ENCODE measurements at places on chromosomes 3 and 15.

DNA sequence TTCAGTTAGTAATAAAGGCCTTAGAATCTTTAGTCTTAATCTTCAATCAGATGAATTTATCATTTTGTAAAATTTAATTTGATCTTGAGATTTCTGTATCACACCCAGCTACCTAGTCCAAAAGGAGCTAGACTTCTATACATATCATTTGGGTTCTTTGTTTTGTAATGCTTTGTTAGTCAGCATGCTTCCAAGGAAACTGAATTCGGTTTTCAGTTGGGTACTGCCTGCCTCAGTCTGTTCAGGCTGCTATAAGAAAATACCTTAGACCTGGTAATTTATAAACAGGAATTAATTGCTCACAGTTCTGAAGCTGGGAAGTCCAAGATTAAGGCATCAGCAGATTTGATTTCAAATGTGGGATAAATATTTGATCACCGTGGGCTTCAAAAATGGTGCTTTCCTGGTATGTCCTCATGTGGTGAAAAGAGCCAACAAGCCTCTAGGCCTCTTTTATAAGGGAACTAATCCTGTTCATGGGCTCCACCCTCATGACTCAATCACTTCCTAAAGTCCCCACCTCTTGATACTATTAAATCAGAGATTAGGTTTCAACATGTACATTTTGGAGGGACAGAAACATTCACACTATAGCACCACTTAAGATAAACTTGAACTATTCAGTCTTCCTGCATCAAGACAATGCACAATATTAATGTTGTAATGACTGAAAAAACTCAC lies 800.7 kb downstream of the NAALADL2 start:
- no peak for DNase-seq

- DNase-seq = no peak
These were observed 106.3 kb upstream of the MME start for GRCh38 chr3:154973851-154974250.

- DNase-seq = no peak
These were observed 21.7 kb downstream of the DZIP1L start for GRCh38 chr3:138093721-138094120.

DNA sequence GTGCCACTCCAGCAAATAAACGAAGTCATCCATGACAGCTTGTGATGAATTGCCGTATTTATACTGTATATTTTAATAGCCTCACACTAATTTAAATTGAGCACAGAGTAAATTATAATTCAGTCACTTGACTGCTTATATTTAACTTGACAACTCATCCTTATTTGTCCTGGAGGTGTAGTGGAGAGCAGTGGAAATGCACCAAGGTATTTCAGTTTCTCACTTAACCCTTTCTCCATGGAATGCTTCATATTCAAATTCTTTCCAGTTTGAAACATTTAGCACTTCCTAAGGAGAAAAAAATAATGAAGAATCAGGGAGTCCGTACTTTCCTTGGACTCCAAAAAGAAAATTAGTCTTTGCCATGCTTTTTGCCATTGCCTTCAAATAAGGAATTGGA lies 99.0 kb downstream of the MAP2K5 start:
- DNase-seq = no peak

GRCh38 chr15:87144775-87145174 lies 1065.1 kb downstream of the AGBL1 start:
- DNase-seq = no peak

DNA sequence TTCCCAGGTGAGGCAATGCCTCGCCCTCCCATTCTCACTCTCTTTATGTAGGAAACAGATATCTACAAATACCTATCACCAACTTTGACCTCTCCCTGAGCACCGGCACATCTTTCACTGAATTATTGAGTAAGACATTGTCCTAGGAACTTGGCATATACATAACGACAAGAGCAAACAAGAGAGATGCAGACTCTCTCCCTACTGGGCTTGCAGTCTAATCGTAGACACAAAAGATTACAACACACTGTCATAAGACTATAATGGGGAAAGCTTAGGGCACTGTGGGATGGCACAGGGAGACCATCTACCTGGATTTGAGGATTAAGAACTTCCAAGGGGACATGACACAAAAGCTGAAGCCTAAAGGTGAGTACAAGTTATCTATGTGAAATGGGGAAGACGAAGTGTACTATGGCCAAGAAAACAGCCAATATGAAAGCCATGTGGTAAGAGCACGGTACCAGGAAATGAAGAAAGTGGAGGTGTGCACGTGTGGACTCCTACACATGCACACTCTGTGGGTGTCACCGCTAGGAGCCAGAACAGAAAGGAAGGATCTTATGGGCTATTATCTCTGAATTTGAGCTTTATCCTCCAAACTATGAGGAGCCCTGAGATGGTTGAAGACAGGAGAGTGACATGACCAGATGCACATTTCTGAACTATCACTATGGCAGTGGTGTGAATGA lies 218.8 kb upstream of the STRIT1 start:
- no peak for DNase-seq

DNA sequence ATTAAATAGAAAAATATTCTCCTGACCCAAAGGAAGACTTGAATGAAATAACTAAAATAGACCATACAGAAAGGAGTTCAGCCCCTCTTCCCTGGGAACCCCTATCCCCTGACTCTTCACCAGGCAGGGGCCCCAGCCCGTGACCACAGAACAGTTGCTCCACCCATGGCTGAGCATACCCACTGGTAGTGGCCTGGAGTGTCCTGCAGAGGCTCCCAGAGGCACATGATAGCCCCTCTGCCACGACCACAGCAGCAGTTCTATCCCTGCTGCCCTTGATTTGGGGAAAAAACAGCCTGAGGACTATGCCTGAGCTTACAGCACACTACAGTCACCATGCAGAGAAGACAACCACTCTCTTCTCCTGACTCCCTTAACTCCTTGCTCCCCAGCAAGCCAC lies 31.8 kb downstream of the TTC14 start:
- no peak for DNase-seq

GRCh38 chr3:101940521-101941317 lies 91.4 kb downstream of the NFKBIZ start:
- peak; percentile 98 for DNase-seq

DNA sequence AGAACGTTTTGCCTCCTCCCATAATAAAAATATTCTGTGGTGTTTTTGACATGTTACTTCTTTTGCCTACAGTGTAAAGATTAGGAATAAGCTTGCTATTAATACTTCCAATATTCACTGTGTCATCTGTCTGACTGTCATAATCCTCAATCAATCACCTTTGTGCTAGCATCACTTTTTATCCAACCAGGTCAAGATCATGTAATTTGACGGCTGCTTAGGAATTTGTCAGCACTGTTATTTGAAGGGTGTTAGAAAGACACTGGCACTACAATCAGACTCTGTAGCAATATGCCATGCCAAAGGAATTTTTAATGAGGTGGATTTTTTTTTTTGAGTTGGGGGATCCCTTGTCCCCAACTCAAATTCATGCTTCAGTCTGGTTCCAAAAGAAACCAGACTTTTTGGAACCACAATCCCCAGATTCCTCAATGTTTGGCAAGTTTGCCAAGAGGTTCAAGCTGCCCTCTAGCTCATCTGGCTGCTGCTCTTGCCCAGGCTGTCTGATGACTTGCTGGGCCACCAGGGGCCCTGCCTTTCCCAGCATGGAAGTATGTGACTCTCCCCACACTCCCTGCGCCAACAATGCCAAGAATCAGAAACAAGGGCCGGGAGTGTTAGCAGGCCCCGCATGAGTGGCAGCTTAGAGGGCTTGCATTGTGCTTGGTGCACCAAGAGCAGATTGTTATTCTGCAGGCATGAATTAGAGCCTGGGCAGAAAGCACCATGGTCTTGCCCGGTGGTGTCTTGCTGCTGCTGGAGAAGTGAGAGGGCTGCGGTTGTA lies 58.6 kb upstream of the TSC22D2 start:
- no peak for DNase-seq

DNA sequence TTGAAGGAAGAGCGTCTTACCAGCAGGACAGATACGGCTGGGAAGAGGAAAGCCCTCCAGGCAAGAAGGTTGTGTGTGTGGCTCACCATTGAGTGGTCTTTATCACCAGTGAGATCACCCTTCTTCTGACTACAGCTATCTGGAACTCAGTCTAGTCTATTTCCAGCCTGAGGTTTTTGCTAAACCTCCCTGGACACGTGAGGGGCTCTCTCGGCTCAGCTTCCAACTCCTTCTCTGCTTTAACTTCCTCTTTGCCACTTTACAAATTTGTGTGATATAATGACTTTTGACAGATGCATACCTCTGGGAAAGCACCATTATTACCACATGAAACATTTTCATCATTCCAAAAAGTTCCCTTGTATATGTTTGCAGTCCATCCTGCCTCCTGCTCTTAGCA lies 15.3 kb upstream of the ROPN1 start:
- peak; percentile 65 for DNase-seq

DNA sequence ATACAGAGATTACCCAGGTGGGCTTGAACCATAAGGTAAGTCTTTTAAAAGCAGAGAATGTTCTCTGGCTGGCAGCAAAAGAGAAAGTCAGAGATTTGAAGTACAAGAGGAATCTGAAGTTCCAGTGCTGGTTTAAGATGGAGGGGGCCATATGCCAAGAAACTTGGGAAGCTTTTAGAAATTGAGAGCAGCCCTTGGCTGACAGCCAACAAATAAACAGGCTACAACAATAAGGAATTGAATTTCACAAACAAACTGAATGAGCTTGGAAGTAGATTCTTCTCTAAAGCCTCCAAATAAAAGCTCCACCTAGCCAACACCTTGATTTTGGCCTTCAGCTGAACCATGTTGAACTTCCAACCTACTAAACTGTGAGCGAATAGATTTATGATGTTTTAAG lies 85.7 kb downstream of the TRIM42 start:
- DNase-seq = no peak

GRCh38 chr3:53109190-53109589 lies 21.0 kb downstream of the RFT1 start:
- no peak for DNase-seq

DNA sequence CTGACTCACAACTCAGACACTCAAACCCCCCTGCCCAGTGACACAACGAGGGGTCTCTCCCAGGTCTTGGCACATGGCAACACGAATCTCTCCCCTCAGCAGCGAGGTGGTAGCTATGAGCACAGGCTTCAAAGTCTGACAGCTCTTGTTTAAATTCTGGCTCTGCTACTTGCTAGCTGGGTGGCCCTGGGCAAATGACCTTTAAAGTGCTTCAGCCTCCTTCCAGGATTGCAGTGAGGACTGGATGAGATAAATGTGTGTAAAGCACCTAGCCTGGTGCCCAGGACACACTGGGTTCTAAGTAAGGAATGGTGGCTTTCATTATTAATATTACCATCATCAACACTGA lies 23.2 kb upstream of the ANPEP start:
- DNase-seq = no peak

GRCh38 chr3:108182339-108182738 lies 39.9 kb downstream of the IFT57 start:
- DNase-seq = no peak

- DNase-seq = no peak
These were observed 291.8 kb downstream of the EDEM1 start for GRCh38 chr3:5479229-5479799.

DNA sequence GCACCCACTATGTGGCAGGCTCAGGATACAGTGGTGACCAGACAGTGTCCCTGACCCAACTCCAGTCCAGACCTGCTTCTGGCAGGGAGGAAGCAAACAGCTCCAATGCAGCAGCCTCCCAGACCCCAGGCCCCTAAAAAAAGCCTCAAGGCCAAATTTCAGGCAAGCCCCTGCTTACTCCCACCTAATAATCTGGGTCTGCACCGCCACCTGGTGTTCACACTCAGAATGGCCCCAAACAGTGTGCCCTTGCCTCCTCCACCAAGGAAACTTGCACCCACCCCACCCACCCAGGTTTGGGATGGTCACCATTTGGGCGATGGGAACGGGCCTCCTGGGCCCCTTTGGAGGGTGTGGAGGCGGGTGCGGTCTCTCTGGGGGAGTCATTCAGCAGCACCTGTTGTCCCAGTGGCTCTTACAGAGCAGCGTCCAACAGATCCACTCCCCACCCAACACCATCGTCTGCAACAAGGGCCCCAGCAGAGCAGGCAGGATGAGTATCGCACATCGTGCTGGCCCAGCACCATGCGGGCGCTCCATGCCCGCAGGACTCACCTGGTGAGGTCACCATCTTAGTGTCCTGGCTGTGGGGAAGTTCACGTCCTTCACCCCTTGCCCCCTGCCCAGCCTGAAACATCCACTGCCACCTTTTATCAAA lies 17.3 kb downstream of the C3orf18 start:
- DNase-seq = peak; percentile 57

DNA sequence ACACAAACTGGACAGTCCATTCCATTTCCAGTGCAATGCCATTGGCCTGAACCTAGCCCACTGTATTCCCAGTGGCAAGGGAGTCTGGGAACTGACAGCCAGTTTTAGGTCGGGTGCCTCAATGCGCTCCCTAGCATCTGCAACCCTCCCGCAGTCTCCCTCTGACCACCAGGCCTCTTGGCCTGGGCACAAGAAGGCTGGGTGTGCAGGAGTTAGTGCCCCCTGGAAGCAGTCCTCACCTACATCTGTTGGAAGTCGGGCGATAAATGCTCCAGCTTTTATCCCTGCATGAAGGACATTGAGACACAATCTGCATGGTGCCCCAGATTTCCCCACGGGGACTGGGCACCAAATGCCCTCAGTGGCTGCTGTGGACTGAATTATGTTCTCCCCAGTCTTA lies 12.7 kb downstream of the C3orf22 start:
- DNase-seq = no peak

- no peak for DNase-seq
These were observed 61.9 kb downstream of the TBC1D5 start for GRCh38 chr3:17680530-17680929.

GRCh38 chr3:28915741-28916500 lies 364.9 kb upstream of the RBMS3 start:
- peak; percentile 16 for DNase-seq

DNA sequence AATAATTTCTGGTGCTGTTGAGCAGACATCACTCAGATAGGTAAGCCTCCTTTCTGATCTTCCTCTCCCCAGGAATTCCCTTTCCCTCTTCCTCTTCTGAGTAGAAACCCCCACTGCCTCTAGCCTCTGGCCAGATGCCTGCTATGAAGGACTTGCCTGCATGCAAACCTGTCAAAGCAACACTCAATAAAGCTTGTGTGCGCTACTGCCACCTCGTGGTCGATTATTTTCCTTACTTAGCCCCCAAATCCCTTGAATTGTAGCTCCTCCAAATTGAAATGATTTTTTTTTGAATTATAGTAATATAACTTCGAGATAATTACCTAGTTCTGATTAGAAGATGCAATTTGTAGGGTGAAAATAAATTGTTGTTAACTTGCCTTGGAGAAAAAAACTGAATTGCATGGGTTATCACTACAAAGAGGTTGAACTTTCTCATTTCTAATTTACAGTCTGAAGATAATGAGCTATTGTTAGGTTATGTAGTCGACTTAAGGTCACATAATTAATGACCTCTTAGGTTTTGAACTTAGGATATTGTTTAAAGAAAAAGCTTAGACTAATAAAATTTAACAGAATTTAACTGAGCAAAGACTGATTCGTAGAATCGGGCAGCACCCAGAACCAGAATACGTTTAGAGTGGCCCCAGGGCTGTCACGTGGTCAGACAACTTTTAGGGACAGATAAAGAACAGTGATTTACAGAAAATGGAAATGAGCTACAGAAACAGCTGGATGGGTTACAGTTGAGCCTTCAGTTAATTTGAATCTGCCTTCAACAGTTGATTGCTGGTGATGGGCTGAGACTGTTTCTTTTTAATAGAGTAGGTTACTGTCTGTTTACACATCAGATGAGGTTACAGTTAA lies 269.3 kb downstream of the ARPP21 start:
- DNase-seq = peak; percentile 54

All from Kasumi-1 (cell line).